Right atrium auricular region (tissue), 2 donors: ENCODE measurements at places on chromosomes 16 and 17. TPM values are rescaled to one million over a fixed set of nuclear protein-coding genes. Genes with fewer than 3 reads are reported as not detected.

DNA sequence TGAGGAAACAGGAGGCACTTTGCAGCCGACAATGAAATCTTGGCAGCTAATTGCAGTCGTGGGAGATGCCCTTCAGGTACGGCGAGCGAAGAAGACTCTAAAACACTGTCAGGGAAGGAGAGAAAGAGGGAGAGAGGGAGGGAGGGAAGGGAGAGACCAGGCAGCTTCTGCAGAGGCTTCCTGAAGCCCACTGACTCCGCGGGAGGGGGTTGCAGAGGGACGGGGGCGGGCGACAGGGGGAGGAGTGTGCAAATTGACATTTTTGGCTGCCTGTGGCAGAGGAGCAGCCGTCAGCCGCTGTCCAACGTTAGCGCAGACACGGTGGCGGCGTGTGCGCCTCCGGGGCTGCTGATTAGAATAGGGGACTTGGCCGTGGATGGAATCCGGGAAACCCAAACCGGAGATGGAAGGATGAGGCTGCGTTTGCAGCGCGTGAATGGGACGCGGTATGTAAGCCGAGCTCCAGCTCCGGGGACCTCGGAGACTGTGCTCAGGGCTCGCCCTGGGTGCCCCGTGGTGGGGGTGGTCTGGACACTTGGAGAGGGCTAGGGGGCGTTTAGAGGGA is 849.1 kb upstream of the RBFOX1 start:
- DNase-seq = no peak

Gene EPOP
- 0.70 TPM for total RNA-seq

DNA sequence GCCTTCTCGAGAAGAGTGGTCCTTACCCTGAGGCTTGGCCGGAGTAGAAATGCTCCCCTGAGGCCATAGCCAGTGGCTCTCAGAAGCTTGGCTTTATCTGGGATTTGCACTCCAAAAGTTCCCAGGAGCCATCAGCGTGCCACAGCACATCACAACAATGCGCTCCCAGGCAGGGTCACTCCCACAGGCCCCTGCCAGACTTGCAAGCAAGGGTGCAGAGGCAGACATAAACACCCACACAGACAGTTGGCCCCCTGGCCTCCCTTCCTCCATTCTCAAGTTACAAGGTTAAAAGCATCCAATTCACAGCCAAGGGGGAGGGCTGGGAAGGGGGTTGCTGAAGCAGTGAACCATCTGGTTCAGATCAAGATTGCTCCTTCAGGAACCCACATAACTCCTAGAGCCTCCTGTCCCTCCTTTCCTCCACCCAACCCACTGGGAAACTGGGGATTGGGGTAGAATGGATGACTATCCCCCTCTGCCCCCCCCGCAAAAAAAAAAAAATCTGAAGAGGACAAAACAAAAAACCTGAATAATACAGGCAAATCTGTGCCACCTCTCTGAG is 1.8 kb downstream of the ST3GAL2 start:
- no peak for DNase-seq

DNA sequence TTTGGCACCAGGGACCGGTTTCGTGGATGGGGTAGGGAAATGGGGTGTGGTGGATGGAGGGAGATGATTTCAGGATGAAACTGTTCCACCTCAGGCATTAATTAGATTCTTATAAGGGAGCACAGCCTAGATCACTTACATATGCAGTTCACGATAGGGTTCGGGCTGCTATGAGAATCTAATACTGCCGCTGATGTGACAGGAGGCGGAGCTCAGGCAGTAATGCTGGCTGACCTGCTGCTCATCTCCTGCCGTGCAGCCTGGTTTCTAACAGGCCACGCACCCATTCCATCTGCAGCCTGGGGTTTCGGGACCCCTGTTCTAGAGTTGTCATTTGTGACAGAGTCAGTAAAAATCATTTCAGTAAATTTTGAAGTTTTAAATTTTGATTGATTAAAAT is 99.7 kb downstream of the CHD9 start:
- DNase-seq = no peak

Gene CHD3
- 17.6 TPM for total RNA-seq

- DNase-seq = no peak
Measured at GRCh38 chr17:45719335-45720071, 64.6 kb upstream of the CRHR1 start.
